ELR (cell line): ENCODE measurements at places on chromosomes 6 and 20.
A peak's percentile ranks its signal among the peaks of the same experiment; 100 is the strongest.

DNA sequence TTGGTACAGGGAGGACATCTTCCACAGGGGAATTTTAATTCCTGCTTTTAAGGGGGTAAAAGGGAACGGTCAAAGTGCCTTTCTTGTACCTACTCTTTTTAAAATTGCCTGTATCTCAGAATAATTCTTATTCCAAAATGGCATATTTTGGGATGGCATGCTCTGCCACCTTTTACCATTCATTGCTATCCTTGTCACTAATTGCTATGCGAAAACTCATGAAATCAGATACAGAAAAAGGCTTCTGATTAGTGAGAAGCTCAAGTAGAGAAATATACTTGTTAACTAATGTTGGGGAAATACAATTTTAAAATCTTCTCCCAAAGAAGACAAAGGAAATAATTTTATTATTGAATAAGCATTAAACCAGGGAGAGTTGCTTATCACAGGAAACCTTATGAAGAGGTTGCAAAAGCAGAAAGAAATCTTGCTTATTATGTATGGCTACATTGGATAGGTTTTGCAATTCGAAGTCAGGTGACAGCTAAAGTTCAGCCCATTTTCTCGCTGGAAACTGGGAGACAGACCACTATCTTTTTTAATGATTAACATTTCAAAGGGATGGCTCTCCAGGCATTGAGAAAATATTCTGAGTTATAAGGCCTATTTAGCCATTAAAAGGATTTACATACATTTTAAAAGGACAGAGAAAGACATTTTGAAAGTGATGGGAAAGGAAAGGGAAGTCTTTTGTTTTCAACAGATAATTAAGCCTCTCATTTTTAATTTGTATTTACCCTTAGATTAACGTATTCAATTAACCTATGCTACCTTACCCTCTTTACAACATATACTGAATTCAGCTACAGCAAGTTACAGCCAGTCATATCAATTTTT, 110.3 kb upstream of the PRSS16 start:
- DNase-seq, result no peak

- DNase-seq, result no peak
Observed at GRCh38 chr6:167479901-167480648, 155.2 kb downstream of the TTLL2 start.

DNA sequence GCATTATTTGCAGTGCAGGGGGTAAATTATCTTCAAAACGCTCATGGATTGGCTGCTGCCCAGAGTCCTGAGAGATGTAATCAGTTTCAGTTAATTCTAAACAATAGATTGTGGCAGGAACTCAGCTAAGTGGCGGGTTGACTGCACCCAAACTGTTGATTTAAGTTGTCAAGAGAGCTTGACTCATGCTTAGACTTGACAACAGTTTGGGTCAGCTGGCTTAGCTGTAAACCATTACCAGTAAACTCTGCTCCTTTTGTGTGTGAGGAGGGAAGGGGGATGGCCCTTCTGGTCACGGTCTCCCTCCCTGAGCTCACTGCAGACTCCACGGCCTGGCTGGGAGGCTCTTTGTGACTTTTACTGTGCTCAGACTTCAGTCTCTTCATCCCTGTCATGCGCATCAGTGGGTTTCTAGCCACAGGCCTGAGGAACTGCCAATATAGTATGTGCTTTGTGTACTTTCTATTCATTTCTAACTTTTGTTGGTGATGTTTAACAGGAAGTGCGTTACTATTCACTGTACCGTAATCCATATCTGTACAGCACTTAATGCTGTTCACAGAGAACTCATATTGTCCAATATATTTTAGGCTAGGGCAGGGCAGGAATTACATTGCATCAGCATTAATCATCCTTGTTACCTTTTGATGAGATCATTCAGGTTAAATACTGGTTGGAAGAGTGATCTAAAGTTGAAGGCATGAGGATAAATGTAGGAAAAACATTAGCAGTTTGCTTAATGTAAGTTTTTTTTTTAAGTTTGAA, 488.3 kb downstream of the CDKAL1 start:
- peak; percentile 17 for DNase-seq

GRCh38 chr6:133707456-133707855, 181.5 kb upstream of the TCF21 start:
- DNase-seq, result peak; percentile 91

DNA sequence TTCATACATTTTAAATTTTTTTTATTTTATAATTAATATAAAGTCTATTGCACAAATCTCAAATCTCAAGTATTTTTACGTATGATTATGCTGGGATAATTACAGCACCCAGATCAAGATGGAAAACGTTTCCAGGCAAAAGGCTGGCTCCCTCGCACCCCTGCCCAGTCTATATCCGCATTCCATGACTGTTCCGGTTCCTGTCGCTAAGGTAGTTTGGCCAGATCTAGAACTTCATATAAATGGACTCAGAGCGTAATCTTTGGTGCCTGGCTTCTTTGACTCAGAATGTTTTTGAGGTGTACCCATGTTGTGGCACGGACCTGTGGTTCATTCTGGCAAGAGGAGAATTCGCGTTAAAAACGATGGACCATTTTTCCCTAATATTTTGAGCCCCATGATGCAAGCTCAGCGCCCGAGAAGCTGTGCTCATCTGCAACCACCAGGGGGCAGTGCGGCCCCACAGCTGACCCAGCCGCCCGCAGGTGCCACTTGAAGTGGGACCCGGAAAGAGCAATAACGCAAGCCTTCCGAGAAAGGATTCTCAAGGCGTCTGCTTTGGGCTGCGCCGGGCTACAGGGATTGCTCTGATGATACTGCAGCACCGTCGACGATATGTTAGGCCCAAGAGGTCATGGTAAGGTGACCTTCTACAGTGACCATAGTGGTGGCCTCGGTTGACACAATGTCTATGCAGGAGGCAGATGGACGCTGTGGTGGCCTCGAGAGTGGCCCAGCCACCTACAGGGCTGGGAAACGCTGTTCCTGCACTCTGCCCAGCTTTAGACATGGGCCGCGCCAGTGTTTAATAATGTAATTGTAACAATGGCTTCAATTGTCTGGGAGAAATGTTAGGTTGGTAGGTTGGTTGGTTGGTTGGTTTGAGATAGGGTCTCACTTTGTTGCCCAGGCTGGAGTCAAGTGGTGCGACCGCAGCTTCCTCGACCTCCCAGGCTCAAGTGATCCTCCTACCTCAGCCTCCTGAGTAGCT, 160.1 kb downstream of the ZMYND8 start:
- peak; percentile 81 for DNase-seq

DNA sequence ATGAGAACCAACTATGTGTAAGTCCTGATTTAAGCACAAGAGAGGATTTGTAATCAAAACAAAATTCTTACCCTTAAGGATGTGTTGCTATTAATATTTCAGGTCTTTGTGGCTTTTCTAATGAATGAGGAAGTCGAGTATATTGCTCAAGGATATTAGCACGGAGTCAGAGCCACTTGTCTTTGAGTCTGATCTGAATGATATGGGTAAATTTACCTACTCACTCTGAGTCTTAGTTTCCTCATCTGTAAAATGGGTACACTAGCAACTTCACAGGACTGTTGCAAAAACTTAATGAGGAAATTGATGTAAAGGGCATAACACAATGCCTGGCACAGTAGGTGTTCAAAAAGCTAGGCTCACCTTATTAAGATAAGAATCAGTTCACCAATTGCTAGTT, 30.0 kb upstream of the QKI start:
- DNase-seq, result no peak

- DNase-seq, result no peak
Observed at GRCh38 chr6:44837255-44837654, 449.7 kb downstream of the CDC5L start.

DNA sequence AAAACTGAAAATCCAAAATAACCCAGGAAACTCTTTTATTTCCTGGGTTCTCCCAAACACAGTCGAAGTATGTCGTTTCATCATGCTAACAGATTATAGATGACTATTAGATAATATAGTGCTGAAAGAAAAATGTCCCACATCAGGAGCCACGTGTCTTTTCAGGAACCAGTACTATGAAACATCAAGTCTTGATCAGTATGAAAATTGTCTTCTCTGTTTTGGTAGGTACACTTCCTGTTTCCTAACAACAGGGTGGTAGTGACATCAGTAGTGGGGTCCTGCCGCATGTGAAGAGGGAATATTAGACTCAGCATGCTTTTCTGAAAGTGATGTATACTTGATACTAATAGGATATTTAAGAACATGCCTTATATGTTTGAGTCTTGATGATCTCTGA, 136.7 kb downstream of the HIVEP1 start:
- DNase-seq, result peak; percentile 49
